ENCODE measurements at places on chromosomes 5 and 9. TPM values are rescaled to one million over a fixed set of nuclear protein-coding genes. Genes with fewer than 3 reads are reported as not detected.

SEC16A gene
- total RNA-seq = 57.2 TPM

ANKRD31 gene
- total RNA-seq = 0.07 TPM

NAIF1 gene
- 7.7 TPM for total RNA-seq

TMEM215 gene
- total RNA-seq = not detected

ALDOB gene
- total RNA-seq = not detected

PTPRD gene
- total RNA-seq = 1.6 TPM

GLRA1 gene
- total RNA-seq = not detected

ASPN gene
- not detected for total RNA-seq

CKMT2 gene
- total RNA-seq = not detected

BTNL8 gene
- not detected for total RNA-seq

FGD3 gene
- not detected for total RNA-seq

GALNT12 gene
- 1.4 TPM for total RNA-seq

PFN3 gene
- total RNA-seq = not detected

TAF11L10 gene
- not detected for total RNA-seq

RLN2 gene
- total RNA-seq = 0.22 TPM

LCN9 gene
- total RNA-seq = not detected
